AG04449 (cell line): ENCODE measurements at places on chromosomes 1 and 21.

DNA sequence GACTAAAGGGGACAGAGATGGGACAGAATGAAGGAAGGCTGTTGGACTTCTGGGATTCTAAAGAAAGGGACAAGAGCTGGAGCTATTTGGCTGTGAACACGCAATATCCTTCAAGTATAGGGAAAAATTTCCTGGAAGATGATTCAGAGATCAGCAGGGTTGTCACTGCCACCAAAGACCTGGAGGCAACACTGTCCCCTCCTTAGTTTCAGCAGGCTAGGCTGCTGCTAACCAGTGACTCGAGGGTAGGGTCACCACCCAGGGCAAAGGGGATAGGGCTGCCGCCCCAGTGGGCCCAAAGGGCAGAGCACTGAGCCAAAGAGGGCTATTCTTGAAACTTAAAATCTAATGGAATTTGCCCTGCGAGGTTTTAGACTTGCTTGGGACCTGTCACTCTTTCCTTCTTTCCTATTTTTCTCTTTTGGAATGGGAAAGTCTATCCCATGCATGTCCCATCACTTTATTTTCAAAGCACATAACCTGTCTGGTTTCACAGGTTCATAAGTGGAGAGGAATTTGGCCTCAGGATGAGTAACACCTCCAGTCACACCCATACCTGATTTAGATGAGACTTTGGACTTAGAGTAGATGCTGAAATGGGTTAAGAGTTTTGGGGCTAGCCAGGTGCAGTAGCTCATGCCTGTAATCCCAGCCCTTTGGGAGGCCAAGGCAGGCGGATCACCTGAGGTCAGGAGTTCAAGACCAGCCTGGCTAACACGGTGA is 11.9 kb downstream of the IFNLR1 start:
- DNase-seq: no peak

GRCh38 chr21:45253633-45254459 is 33.8 kb downstream of the POFUT2 start:
- DNase-seq: no peak

GRCh38 chr1:27147842-27148518 is 6.9 kb downstream of the SLC9A1 start:
- no peak for DNase-seq

- DNase-seq: no peak
Measured at GRCh38 chr1:118589238-118589846, 398.8 kb downstream of the TBX15 start.

GRCh38 chr1:232045139-232045994 is 418.8 kb downstream of the DISC1 start:
- DNase-seq: no peak

DNA sequence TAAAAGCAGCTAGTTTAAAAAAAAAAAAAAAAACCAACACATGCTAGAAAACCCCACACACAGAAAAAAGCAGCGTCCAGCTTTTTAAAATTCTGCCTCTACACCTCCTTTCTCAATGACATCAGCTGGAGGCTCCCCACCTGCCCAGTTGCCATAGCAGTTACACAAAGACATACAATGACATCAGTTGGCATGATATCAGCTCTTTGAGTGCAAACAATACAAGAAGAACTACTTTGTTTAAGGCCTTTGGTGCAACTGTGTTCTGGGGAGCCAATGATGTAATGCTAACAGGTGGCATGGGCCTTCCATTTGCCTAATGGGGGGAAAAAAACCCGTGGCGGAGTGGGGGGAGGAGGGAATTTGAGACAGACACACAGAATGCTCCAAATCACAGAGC is 32.9 kb downstream of the DUSP10 start:
- DNase-seq: no peak

DNA sequence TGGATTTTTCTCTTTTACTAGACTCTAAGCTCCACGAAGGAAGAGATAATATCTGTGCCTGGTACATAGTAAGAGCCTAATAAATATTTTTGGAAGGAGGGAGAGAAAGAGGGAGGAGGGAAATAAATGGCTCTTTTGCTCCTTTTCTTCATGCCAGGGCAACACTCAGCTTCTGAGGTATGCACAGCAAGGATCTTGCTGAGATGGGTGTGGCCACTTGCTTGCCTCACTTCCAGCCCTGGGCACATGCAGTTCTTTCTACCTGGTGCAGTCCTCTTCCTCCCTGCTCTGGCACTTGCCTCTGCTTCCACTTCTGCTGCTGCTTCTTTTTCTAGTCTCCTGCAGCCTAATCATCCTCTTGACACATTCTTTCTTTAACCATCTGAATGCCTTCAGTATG is 148.1 kb downstream of the FGGY start:
- no peak for DNase-seq

DNA sequence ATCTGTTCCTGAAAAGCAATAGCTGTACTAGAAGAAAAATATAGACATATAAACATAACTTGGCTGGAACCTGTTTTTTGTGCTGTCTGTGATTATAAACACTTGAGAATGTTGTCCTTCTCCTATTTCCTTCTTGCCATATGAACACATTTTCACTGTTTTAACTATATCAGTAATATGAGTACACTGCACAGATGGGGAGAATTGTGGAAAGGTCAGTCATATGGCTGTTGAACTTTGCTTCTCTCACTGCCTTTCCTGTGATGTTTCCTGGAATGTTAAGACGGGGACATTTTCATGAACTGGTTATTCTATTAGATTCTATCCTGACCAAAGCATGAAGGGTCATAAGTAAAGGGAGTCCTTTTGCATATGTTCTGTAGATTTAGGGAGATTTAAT is 24.9 kb downstream of the HMCN1 start:
- no peak for DNase-seq

- DNase-seq: no peak
Measured at GRCh38 chr1:245652660-245653427, 498.1 kb downstream of the KIF26B start.

GRCh38 chr1:160371756-160372155 is 4.9 kb downstream of the NHLH1 start:
- DNase-seq: no peak
